Fibroblast of lung (primary cell): ENCODE measurements at places on chromosomes 12 and 14. TPM values are rescaled to one million over a fixed set of nuclear protein-coding genes. Genes with fewer than 3 reads are reported as not detected.

- peak overlapping the region; percentile 82 for H3K4me3 ChIP-seq
- H3K36me3 ChIP-seq = no peaks in the 10 kb centered on the region
- no peak overlapping the region for H3K27ac ChIP-seq
- peaks cover 13% of the 10 kb centered on the region for H3K4me1 ChIP-seq
- peak; percentile 71 for DNase-seq
Observed at GRCh38 chr12:104956870-104957718, 996 bp downstream of the SLC41A2 start.

DNA sequence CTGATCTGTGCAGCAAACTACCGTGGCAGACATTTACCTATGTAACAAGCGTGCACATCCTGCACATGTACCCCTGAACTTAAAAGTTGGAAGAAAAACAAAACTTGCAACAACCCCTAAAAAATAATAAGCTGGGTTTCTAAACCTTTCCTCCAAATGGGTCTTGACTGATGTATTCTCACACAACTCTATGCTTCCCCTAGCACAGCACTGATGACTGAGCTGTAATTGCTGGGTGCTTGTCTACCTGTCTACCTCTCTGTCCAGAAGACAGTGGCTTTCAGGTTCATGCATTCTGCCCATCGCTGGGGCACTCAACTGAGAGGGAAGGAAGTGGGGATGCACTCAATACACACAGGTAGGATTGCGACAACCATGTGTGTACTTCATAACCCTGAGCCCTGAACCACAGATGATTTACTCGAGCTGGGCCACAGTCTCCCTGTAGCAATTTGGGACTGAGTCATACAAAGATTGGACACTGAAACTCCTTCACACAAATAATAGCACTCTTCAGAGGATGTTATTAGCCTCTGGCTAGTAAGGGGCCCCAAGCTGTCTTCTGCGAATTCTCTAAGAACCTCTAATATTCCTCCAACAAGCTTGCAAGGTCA is 44.8 kb upstream of the TMPO start:
- DNase-seq = no peak
- no peaks in the 10 kb centered on the region for H3K4me1 ChIP-seq
- H3K27ac ChIP-seq = no peak overlapping the region
- no peak overlapping the region for H3K4me3 ChIP-seq

DNA sequence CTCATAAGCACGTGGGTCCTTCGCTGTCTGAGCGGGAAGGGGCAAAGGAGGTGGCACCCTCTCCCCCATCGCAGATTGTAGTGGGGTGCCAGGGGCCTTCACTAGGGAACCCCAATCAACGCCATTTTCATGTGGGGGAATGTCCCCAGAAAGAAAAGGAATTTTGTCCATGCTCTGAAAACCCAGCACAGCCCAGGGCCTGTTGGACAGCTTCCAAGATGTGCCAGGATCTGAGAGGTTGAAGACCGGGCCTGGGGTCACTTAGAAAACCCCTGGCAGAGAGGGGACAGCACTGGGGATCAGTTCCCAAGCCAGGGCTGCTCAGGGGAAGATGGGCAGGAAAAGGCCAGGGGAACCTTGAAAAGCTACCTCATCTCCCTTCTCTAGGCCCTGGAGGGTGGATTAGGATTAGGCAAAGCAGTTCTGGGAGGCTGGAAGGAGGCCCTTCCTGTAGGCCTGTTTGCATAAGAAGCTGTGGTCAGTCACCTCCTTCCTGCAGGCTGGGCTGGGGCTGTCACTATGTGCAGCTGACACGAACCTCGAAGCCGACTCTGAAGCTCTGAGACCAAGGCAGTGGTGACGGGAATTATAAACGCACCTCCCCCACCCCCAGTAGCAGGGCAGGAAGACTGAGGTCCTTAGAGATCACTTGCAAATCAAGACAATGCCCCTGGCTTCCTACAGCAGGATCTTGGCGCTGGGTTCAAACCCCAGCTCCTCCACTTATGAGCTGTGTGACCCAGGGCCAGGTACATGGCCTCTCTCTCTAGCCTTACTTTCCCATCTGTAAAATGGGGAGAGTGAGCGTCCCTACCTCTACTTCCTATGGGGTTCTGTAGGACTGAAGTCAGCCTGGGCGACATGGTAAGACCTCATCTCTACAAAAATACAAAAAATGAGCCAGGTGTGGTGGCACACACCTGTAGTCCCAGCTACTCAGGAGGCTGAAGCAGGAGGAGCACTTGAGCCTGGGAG is 29.0 kb downstream of the TESC start:
- no peak for DNase-seq
- H3K36me3 ChIP-seq = no peaks in the 10 kb centered on the region
- no peak overlapping the region for H3K27ac ChIP-seq
- H3K27me3 ChIP-seq = peaks cover 6% of the 10 kb centered on the region
- H3K4me1 ChIP-seq = no peaks in the 10 kb centered on the region

- no peak overlapping the region for H3K4me3 ChIP-seq
- H3K36me3 ChIP-seq = no peaks in the 10 kb centered on the region
- DNase-seq = no peak
- H3K4me1 ChIP-seq = no peaks in the 10 kb centered on the region
Observed at GRCh38 chr12:96099986-96100385, 64.6 kb upstream of the LTA4H start.

- no peaks in the 10 kb centered on the region for H3K27me3 ChIP-seq
- no peak for DNase-seq
- H3K4me1 ChIP-seq = no peaks in the 10 kb centered on the region
Observed at GRCh38 chr12:5247144-5247543, 184.8 kb upstream of the NTF3 start.

- no peak for DNase-seq
- H3K27me3 ChIP-seq = no peaks in the 10 kb centered on the region
- no peak overlapping the region for H3K27ac ChIP-seq
- H3K36me3 ChIP-seq = no peaks in the 10 kb centered on the region
Observed at GRCh38 chr12:20627001-20627588, 68.0 kb upstream of the SLCO1C1 start.

GRCh38 chr12:105294161-105294560 is 36.3 kb upstream of the C12orf75 start:
- no peaks in the 10 kb centered on the region for H3K36me3 ChIP-seq
- H3K4me1 ChIP-seq = no peaks in the 10 kb centered on the region
- no peak overlapping the region for H3K27ac ChIP-seq
- no peak overlapping the region for H3K4me3 ChIP-seq
- DNase-seq = no peak

RPS6KL1 gene
- total RNA-seq = 0.26 and 1.2 TPM in 2 replicates

CTSG gene
- not detected in 2 replicates for total RNA-seq

CFAP73 gene
- not detected in 2 replicates for total RNA-seq
